Neural crest cell (in vitro differentiated cells): ENCODE measurements at places on chromosomes 13 and 19.

GRCh38 chr13:102913914-102914313, 68.1 kb downstream of the ERCC5 start:
- DNase-seq, result no peak

DNA sequence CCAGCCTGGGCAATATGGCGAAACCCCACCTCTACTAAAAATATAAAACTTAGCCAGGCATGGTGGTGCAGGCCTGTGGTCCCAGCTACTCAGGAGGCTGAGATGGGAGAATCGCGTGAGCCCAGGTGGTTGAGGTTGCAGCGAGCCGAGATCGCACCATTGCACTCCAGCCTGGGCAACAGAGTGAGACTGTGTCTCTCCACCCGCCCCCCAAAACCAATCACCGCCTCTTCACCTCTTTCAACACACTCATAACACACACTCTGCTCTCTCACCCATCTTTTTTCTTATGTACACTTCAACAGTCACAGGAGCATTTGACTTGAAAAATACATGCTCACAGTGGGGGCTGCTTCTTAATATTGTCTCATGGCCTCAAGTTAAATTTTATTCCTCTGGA, 76.8 kb downstream of the ESD start:
- DNase-seq, result no peak

DNA sequence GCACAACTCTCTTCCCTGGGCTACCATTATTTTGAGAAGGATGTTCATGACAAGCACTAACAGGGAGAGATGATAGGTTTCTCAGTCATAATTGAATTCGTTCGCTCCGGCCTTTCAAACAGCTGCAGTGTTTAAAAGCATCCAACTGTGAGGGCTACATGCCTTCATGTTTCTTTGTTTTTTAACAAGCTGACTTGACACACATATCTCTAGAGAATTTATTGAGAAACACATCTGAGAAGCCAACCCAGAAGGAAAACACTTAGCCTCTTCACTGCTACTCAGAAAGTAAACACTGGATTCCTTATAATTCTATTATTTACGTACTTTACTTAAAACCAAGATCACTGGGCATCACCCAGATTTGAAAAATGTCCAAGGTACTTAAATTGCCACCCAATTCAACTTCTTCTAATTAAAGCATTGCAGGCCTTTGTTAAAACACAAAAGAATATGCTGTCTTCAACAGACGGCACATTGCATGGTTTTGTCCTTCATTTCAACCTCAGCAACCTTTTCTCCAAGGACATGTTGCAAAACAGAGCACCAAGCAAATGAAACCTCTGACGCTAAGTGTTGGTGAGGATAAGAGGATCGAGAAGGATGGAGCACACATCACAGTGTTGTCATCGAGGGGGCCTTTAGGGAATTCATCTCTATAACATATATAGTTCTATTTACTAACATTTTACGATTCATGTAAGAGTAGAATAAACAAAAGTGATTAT, 75.8 kb downstream of the TBC1D4 start:
- DNase-seq, result no peak

- no peak for DNase-seq
Measured at GRCh38 chr13:113407531-113408393, 43.8 kb upstream of the GRTP1 start.
